RPMI7951 (cell line): ENCODE measurements at places on chromosomes 16 and 17. TPM values are rescaled to one million over a fixed set of nuclear protein-coding genes. Genes with fewer than 3 reads are reported as not detected.

Gene SLC16A6
- 4.4 and 4.8 TPM in 2 replicates for total RNA-seq

Gene KIF18B
- 7.2 and 7.6 TPM in 2 replicates for total RNA-seq

Gene TBX21
- total RNA-seq: not detected in 2 replicates

GRCh38 chr17:9225305-9226101 lies 204.2 kb downstream of the NTN1 start:
- no peak for DNase-seq

GRCh38 chr17:7329997-7330637 lies 982 bp upstream of the NEURL4 start:
- DNase-seq: peak; percentile 77

GRCh38 chr17:20896153-20896649 lies 146.6 kb downstream of the USP22 start:
- DNase-seq: peak; percentile 11

- no peak for DNase-seq
Measured at GRCh38 chr17:7851438-7852261, 3.2 kb upstream of the TMEM88 start.

DNA sequence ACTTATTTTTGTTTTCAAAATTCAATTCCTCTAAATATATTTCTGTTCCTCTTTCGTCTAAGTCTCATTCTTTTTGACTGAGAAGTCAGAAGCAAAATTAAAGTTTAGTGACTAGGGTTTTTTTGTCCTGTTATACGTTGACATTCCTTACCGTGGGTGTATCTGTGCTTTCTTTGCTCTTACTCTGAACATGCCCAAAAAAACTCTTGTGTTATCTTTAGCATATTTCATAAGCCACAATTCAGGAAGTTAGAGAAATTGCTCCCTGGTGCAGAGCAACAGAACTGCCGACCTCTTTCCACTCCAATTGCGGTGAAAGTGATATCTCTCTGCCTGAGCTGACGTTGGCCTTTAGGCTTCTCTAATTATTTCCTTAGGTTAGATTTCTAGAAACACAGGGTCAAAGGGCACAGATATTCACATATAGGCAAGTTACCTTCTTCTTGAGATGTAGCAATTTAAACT lies 65.7 kb downstream of the CENPV start:
- peak; percentile 75 for DNase-seq
